Stromal cell of bone marrow (primary cell): ENCODE measurements at places on chromosomes 4 and X.

- DNase-seq: no peak
These were observed 172.0 kb downstream of the FBXO8 start for GRCh38 chr4:174111422-174111821.

- DNase-seq: no peak
These were observed 47.9 kb downstream of the RBPJ start for GRCh38 chr4:26368685-26369084.

DNA sequence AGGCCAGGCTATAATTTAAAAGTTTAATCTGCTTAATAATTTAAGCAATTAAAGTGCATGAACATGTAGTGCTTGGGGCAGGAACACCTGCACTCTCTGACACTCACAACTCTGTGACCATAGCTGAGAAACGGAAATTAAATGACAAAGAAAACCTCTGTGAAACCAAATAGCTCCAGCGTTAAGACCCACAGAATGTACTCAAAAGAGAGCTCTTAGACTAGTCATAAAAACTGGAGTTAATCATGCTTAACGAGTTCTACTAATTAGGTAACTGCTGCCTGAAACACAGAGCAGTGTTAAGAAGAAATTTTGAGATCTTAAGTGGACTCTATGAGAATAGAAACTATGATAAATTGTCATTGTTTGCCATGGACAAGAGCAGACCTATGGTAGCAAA lies 174.4 kb upstream of the SPIN4 start:
- DNase-seq: no peak

GRCh38 chrX:153934762-153935325 lies at the start of gene NAA10:
Gene NAA10, minus strand, starts transcription at chrX:153935037. Its CDS starts 133 bp downstream, at chrX:153934904.
- peak; percentile 55 for DNase-seq

- no peak for DNase-seq
These were observed 88.4 kb upstream of the SLC7A11 start for GRCh38 chr4:138330531-138330930.

GRCh38 chr4:170089274-170089667 lies 485 bp downstream of the AADAT start:
- peak; percentile 10 for DNase-seq

DNA sequence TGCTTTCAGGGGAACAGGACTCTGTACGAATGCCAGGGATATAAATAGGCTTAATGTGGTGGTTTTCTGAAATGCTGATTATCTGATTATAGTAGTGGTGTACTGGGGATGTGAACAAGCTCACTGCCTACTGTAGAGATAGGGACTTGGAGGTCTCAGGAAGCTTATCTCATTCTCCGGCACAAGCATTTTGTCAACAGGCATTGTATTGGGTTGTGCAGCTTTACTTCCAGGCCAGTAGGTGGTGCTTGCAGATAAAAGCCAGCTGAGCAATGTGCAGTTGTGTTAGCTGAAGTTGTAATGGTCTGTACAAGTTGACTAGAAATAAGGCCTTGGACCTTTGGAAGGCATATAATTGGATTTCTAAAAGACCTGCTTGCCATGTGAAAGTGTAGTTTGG lies 49.5 kb upstream of the TMLHE start:
- DNase-seq: no peak

GRCh38 chrX:149908308-149908707 lies 21.1 kb upstream of the HSFX4 start:
- no peak for DNase-seq

- DNase-seq: peak; percentile 87
These were observed 325.2 kb downstream of the CAMK2D start for GRCh38 chr4:113436360-113436759.

DNA sequence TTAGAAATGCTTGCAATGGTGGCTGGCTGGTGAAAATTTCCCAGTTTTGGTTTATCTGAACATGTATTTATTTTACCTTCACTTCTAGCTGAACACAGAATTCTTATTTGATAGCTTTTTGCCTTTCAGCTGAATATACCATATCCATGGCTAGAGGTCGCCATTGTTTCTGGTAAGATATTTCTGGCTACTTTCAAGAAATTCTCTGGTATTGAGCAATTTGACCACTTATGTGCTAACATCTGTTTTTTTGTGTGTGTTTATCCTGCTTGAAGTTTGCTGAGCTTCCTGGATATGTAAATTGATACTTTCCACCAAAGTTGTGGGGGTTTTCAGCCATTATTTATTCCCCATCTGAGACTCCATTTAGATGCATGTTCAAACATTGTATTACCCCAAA lies 75.4 kb downstream of the FBXW7 start:
- peak; percentile 61 for DNase-seq

- DNase-seq: no peak
These were observed 163.8 kb upstream of the KLF8 start for GRCh38 chrX:56068274-56068758.

- no peak for DNase-seq
These were observed 421.3 kb downstream of the MID1IP1 start for GRCh38 chrX:39222346-39223113.

- no peak for DNase-seq
These were observed 21.1 kb downstream of the ACSL1 start for GRCh38 chr4:184804621-184805020.

GRCh38 chr4:183297675-183298074 lies 22.4 kb downstream of the CLDN22 start:
- no peak for DNase-seq

- DNase-seq: no peak
These were observed 6.3 kb upstream of the LETM1 start for GRCh38 chr4:1862055-1862911.

- no peak for DNase-seq
These were observed 152.0 kb downstream of the IL15 start for GRCh38 chr4:141788169-141788915.

- no peak for DNase-seq
These were observed 26.9 kb downstream of the IGSF1 start for GRCh38 chrX:131262200-131262599.

DNA sequence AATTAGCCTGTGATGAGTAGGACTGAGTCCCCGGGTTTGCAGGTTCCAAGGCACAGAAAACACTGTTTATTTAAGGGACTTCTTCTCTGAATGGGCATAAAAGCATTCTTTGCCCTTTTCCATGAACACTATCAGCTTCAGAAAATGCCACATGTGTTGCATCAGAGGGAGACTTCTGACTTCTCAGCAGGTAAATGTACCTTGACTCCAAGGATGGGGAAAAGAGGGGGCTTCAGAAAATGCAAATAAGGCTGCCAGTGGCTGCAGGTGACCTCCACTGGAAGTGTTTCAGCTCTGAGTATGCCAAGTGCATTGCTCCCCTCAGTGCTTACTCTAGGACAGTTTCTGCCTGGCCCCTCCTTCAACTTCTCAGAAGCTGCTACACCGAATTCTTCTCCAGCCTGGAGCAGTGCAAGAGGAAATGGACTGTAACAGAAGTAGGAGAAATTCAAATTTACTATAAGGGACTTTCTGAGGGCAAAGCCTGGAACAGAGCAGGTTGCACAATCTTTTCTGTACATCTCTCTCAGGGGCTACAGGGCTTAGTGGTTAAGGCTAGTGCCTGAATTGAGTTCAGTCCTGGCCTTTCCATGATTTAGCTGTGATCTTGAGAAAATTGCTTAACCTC lies 233.2 kb downstream of the PTTG2 start:
- no peak for DNase-seq

DNA sequence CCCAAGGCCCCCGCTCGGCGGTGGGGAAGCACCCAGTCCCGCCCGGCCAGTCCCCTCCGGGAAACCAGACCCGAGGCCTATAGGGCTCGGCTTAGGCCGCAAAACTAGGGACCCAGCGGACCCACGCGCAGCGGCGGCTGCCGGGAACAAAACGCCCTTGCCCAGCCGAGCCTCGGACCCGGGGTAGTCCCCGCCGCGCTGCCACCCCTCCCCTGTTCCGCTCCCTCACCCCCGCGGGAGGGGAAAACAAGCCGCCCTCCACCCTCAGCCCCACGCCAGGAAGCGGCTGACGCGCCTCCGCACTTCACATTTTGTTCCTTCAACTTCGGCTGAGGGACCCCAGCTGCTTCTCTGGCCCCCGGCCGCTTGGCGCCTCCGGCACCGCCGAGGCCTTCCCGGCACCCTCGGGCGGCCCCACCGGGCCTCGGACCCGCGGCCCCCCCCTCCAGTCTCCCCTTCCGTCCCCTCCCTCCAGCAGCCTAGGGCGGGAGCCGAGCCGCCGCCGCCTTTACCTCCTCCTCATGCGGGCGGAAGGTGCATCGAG lies 694 bp downstream of the PDS5A start:
- no peak for DNase-seq

- no peak for DNase-seq
These were observed 23.3 kb downstream of the MTHFD2L start for GRCh38 chr4:74181219-74181618.

GRCh38 chr4:122346503-122346902 lies 32.3 kb upstream of the ADAD1 start:
- no peak for DNase-seq

- DNase-seq: peak; percentile 14
These were observed 49.1 kb downstream of the DHRSX start for GRCh38 chrX:2451501-2452316.

GRCh38 chrX:78375894-78376293 lies 48.5 kb upstream of the CYSLTR1 start:
- DNase-seq: no peak

GRCh38 chr4:166230841-166231240 lies 357.8 kb downstream of the TLL1 start:
- no peak for DNase-seq

DNA sequence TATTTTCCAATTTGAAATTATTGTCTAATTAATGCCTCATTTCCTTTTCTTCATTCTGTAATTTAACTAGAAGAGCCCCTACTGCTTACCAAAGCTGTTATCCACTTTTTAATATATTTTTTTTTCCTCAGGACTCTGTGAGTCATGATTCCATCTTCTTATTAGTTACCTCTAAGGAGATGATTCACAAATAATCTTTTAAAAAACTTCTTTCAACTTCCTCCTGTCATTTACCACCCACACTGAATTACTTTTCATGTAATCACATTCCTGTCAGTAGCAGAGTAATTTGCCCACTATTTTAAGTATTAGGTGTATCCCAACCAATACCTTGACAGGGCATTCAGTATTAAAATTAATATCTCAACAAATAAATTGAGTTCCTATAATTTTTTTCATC lies 470.9 kb upstream of the ADGRL3 start:
- DNase-seq: no peak

GRCh38 chrX:19889582-19890342 lies 2.4 kb upstream of the SH3KBP1 start:
- no peak for DNase-seq

DNA sequence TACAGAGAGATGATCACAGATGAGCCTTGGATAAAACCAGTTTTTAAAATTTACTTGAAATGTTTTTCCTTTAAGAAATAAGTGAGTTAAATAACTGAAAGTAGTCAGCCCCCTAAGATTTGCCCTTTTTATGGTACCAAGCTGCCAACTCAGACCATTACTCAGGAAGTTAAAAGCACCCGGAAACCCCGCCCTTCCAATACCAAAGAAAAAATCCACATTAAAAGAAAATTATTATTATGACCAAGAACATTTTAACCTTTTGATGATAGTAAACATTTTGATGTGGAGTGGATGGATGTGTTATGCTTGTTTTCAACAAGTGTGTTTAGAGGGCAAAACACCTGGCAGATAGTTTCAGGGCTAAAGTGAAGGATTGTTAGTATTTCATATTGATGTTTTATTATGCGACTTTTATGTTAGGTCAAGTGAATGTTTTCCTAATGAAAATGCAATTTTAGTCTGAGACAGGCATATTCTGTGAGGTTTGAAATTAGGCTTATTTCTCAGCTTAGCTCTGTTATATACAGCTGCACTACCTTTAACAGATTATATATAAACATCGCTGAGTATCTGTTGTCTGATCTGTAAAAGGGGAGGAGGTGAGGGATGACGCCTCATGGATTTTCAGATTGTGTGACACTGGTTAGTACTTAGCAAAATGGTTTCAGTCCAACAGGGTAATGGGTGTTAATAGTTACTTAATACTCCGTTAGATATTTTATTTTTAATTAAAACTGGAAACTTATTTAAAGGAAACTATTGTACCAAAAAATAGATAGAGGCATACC lies 89.0 kb downstream of the KDM6A start:
- DNase-seq: no peak

DNA sequence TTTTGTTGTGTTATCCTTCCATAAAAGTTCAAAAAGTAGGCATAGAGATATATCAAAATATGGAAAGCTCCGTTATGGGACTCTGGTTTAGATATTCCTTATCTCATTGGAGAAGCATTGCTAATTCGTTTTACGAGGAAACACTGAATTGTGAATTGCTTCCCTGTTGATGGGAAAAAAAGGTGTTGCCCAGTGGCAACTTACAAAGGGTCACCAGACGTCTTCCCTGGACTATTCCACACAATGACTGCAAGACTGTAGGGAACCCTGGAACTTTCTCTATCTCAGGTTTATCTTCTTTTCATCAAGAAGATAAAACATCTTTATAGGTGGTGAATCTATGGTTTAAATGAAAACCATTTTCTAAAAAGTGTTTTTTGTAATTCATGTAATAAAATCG lies 137.7 kb downstream of the MID1 start:
- DNase-seq: no peak

DNA sequence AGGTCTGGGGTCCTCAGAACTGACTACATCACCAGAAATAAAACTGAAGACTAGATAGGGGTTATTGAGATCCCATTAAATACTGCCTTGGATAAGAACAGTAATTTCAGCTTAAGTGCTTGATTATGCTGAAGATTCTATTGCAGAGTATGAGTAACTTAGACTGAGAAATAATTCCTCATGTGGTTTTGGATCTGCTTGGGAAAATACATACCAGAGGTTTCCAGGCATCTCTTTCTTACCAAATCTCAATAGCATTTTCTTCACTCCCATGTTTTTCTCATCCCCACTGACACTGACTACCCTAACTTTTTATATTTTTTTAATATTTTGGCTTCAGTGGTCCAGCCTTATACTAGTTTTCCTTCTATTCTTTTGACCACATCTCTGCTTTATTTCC lies 92.0 kb upstream of the TEX13D start:
- DNase-seq: no peak

DNA sequence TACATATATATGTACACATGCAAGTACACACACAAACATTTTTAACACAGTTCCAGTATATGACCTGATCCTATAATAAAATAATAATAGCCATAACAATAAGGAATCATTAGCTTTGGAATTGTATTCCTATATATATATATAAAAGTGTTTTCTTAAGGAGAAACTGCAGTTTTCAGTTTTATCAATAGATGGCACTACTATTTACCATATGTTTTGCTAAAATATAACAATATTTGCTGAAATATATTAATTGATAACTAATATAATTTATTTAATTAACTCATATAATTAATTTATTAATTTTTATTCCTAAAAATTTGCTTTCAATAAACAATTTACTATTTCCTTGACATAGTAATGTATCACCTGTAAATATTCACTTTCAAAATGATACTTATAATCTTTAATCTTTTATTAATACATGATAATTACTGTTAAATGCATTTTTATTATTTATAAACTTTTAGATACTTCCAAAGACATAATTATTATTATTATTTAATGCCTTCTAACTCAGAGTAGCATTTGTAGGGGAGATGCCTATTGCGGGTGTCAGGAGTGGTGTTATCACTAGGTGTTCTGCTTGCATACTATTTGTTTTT lies 599.5 kb downstream of the FSTL5 start:
- DNase-seq: no peak

- DNase-seq: no peak
These were observed 16.8 kb downstream of the CEP135 start for GRCh38 chr4:55965585-55965984.

- no peak for DNase-seq
These were observed 590.8 kb downstream of the SPRY1 start for GRCh38 chr4:123987408-123987807.

GRCh38 chr4:139368998-139369397 lies 66.7 kb upstream of the NDUFC1 start:
- DNase-seq: no peak
